CD4-positive, alpha-beta T cell treated with Interleukin-6 at 100 ng/mL for 8 hours (primary cell): ENCODE measurements at places on chromosomes 3 and 15.

DNA sequence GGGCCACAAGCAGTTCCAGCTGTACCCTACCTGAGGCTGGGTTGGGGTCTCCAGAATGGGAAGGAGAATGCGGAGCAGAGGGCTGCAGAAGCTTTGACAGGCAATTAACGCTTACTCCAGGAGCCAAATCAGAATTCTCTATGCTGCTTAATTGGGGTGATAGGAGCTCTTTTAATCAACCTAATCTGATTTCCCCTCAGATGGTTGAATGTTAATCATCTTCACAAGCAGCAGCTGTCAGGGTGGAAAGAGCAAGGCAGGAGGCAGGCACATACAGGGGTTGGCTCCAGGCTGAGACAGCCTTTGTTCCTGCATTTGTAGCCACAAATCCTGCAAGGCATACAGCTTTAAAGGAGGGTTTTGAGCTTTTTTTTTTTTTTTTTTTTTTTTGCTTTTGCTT, 2.6 kb downstream of the CILP start:
- no peak for DNase-seq

DNA sequence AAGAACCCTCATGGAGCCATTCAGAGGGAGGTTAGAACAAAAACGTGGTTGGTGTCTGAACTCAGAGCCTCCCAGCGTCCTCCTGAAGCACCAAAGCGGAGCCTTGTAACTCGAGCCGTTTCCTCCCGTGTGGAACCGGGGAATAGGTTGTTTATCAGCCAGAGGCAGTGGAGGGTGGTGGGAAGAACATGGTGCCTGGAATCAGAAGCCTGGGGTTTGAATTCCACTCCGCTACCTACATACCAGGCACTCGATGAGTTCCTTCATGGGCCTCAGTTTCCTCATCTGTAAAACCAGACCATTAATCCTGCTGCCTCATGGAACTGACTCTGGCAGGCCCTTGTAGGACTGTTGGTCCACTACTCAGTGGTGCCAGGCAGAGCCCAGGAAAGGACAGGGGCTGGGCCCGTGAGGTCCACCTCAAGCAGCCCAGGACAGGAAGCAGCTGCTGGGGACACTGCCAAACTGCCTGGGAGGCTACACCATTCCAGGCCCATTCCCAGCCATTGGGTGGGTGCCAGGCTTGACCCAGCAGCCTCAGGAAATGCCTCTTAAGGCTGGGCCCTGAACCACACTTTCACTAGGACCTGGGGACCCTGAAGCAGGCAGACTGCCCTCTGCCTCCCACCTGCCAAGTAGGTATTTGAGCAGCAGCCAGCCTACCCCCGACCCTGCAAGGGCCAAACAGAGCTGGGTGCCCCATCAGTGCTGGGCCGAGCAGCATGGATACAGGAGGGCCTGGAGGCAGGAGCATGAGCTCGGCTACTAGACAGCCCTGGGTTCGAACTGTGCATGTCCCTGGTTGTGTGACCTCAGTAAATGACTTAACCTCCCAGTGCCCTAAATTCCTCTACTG, 33.4 kb downstream of the PRKCD start:
- DNase-seq, result no peak

DNA sequence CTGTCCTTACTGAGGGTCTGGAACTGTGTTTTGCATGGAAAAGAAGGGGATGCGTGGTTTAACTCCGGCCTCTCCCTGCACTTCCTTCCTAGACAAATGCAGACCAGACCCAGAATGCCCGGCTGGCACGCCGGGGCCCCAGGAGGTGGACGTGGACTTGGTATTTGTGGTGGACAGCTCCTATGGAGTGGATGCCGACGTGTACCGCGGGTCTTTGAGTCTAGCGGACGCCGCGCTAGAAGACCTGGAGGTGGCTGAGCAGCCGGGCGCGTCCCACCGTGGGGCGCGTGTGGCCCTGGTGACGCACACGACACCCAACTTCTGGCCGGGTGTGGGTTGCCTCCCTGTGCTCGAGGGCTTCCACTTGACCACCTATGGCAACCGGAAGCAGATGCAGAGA, 81.8 kb upstream of the COL6A5 start:
- no peak for DNase-seq

DNA sequence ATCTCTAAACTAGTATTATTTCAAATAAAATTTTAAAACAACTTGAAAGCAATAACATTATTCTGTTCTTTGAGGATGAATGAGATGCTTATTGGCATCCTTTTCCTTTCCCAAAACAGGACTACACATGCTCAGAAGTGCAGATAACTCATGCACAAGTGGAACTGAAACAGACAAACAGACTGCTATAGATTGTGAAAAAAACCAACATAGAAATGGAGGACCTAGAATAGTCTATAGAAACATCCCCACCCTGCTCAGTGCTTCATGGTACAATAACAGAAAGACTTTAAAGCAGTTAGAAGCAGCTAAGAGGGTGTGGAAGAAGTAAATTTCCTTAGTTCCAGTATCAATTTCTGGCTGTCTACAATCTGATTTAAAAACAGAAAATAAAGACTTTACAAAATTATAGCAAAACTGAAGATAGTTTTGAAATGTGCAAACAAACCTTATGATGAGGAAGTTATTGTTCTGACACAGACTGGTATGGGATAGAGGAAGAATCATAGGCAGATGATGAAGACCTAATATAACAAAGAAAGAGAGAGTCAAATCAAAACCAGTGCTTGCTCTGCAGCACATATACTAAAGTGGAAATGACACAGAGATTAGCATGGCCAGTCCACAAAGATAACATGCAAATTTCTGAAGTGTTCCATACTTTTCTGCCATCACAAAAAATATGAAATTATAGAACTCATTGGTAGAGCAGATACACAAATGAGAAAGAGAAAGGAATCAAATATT, 1025.4 kb downstream of the SQOR start:
- no peak for DNase-seq

DNA sequence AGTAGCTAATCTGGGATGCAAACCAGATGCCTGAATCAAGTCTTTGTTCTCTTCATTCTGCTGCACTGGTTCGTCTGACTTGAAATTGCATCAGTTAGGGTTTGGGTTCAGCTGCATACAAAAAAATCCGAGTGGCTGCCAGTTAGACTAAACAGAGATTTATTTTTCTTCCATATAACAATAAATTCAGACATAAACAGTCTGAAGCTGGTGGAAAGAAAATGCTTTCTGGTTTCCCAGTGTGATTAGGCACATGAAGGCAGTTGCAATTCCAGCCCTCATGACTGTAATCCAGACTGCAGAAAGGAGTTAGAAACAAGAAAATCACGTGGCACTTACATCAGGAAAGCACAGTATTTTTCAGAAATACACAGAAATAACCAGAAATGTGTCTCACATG, 930.7 kb downstream of the MCTP2 start:
- no peak for DNase-seq

- DNase-seq, result no peak
Observed at GRCh38 chr15:41018534-41018933, 65.3 kb downstream of the CHAC1 start.

DNA sequence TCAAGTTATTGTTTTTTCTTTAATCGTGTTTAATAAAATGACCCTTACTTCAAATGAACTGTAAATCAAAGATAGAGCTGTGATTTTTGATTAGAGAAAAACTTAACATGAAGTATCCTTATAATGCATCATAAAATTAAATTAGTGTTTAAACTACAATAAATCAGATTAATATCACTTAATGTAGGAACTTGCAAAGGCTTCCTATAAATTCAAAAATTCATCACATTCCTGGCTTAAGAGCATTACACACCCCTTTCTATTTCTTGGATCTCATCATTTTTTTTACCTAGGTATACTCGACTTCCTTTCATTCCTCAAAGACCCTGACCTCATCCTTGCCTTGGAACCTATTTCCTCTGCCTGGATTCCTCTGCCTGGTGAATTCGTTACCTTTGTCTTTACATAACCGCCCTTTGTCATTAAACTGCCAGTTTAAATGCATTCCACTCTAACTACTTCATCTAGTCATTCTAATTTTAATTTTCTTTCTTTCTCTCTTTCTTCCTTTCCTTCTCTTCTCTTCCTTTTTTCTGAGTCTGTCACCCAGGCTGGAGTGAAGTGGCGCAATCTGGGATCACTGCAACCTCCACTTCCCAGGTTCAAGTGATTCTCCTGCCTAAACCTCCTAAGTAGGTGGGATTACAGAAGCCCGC, 1244.5 kb downstream of the OTOL1 start:
- DNase-seq, result no peak

GRCh38 chr3:129429602-129430001, 1.2 kb upstream of the EFCAB12 start:
- no peak for DNase-seq

- DNase-seq, result no peak
Observed at GRCh38 chr15:74193299-74193718, 9.3 kb downstream of the STRA6 start.

DNA sequence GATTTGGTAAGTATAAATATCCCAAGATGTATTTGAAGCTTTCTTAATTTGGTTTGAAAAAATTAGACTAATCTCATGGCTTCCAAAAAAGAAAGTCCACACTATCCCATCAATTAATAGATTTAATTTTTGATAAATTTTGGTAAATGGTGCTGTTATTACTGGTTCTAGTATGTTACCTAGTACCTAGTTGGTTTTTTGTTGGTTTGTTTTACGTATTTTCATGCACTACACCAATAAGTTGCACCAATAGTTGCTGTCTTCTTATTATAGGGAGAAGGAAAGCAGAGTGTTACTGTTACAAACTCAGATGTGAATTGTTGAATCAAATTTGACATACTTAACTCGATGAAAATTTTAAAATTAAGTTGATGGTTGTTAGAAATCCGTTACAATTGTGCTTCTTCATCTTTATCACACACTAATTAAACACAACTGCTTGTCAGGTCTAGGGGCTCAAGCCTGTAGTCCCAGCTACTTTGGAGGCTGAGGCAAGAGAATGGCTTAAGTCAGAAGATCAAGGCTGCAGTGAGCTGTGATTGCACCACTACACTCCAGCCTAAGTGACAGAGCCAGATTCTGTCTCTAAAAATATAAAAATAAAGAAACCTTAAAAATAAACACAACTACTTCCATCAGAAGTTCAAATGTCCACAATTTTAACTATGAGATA, 23.1 kb upstream of the MBNL1 start:
- DNase-seq, result no peak

GRCh38 chr3:73294537-73294936, 233.1 kb downstream of the EBLN2 start:
- DNase-seq, result no peak

DNA sequence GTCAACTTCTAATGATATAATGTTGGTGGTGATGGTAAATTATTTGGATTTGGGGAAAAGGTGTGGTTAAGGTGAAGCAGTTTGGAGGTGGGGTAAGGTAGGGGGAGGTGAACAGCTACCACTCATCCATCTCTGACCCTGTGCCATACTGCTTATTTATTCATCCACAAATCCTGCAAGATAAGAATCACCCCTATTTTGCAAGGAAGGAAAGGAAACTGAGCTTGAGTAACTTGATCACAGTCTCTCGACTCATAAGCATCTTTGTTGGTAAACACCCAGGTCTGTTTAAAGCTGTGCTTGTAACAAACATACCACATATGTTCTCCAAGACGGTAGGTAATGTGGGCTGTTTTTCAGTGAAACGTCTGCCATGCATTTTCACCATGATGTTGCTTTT, 67.3 kb downstream of the PTPRG start:
- DNase-seq, result no peak

DNA sequence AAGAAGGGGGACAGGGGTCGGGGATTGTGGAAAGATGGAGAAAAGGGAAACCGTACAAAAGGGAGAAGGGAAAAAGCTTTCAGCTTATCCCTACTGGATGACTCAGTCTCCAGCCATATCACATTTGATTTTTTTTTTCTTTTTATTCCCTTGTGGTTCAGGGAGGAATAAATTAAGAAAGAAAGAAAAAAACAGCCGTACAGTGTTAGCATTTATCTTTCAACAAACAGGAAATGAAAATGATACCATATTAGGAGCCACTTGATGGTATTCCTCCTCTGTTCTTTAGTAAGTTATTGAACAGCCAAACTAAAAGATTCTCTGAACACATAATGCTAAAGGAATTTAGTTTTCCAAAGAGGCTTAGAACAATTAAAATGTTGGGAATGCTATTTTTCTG, 594.4 kb downstream of the FOXP1 start:
- no peak for DNase-seq

- no peak for DNase-seq
Observed at GRCh38 chr3:3714572-3714971, 84.7 kb upstream of the LRRN1 start.

DNA sequence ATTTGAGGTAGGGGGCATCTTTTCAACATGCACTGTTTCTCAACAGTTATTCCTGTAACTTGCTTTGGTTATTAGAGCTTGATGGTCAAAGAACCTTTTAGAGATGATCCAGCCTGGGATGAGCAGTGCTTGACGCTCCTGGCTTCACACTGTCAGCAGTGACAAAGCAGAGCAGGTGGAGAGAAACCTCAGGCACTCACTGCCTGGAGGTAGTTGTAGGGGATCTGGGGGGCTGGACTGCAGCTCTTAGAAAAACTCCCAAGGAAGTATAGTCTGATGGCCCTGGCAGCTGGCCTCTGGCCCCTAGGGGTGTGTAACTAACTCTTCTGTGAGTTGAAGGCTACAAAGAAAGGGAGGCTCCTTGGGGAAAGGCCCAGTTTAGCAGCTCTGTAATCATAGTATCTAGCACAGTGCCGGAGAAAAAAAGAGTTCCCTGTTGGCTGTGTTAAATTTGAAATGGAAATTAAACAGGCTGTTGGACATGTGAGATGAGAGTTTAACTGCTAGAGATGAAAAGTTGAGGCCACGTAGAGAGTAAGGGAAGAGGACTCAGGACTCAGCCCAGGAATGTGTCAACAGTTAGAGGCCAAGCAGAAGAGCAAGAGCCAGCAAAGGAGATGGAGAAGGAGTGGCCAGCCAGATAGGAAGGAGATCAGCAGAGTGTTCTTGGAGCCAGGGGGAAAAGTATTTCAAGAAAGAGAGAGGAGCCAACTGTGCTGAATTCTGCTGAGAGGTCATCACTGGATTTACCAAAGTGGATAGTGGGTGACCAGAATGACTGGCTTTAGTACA, 14.2 kb downstream of the OXNAD1 start:
- DNase-seq, result no peak

DNA sequence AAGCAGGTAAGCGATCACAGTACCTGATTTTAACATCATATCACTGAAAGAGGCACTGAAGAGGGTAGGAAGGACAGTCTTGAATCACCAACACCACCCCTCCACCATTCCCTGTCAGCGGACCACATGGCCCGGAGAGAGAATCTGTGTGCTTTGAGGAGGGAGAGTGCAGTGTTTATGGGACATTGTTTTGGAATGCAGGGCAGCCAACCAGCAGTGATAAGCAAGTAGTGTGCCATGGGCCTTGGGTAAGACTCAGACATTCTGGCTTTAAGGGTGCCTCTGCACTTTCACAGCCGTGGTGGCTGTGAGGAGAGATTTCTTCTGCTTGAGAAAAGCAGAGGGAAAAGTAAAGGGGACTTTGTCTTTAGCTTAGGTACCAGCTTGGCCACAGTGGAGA, 46.4 kb downstream of the FAM81A start:
- no peak for DNase-seq

GRCh38 chr15:70492240-70493177, 270.8 kb downstream of the UACA start:
- peak; percentile 88 for DNase-seq

GRCh38 chr3:119403201-119403600, 60.2 kb downstream of the TMEM39A start:
- no peak for DNase-seq

GRCh38 chr3:45712434-45713110, 23.4 kb downstream of the SACM1L start:
- DNase-seq, result no peak
